ENCODE measurements at places on chromosomes 6 and 20.
A peak's percentile ranks its signal among the peaks of the same experiment; 100 is the strongest.

- no peak for DNase-seq
Observed at GRCh38 chr6:168370310-168370991, 50.9 kb upstream of the DACT2 start.

GRCh38 chr6:122109075-122109474 is 290.4 kb upstream of the HSF2 start:
- peak; percentile 60 for DNase-seq

DNA sequence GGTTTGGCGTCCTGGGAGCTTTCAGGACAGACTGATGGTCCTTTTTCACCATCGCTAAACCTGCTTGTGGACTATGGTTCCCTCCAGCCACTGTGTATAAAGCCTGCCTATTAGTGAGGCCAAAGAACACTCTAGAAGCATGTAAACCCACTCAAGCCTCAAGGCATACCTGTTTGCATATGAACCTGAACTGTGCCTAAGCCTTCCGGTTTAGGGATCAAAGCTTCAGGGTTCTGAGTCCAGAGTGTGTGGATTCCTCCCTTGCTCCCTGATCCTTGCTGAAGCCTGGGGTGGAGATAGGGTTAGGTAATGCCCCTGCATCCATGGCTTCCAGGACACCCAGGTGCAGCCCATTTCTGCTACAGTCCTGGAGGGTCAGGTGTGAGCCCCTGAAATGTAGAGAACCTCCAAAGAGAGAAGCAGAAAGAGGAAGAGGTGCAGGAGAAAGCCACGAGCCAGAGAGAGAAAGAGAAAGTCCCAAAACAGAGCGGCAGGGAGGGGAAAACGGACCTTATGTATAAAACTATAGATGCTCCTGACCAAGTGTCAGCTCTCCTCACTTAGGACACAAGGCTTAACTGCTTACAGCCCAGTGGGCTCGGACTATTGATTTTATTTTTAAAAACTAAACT is 93.3 kb downstream of the SCML4 start:
- no peak for DNase-seq

- DNase-seq, result no peak
Observed at GRCh38 chr20:24981790-24982189, 10.8 kb downstream of the APMAP start.

DNA sequence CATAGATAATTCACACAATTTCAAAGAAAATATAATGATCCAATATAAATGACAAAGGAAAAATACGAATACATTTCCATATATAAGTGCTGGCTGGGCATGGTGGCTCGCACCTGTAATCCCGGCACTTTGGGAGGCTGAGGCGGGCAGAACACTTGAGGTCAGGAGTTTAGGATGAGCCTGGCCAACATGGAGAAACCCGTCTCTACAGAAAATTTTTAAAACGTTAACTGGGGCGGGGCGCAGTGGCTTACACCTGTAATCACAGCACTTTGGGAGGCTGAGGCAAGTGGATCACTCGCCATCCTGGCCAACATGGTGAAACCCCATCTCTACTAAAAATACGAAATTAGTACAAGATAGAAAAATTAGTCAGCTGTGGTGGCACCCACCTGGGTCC is 14.9 kb upstream of the MAPK13 start:
- no peak for DNase-seq

- no peak for DNase-seq
Observed at GRCh38 chr6:69311888-69312287, 484.9 kb downstream of the LMBRD1 start.

GRCh38 chr6:138691595-138692057 is 81.9 kb upstream of the CCDC28A start:
- peak; percentile 65 for DNase-seq

DNA sequence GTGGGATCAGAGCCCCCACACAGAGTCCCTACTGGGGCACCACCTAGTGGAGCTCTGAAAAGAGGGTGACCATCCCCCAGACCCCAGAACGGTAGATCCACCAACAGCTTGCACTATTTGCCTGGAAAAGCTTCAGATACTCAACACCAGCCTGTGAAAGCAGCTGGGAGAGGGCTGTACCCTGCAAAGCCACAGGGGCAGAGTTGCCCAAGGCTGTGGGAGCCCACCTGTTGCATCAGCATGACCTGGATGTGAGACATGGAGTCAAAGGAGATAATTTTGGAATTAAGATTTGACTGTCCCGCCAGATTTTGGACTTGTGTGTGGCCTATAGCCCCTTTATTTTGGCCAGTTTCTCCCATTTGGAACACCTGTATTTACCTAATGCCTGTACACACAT is 260.4 kb downstream of the TBX18 start:
- DNase-seq, result no peak

- no peak for DNase-seq
Observed at GRCh38 chr6:127247114-127248096, 19.3 kb upstream of the RNF146 start.

DNA sequence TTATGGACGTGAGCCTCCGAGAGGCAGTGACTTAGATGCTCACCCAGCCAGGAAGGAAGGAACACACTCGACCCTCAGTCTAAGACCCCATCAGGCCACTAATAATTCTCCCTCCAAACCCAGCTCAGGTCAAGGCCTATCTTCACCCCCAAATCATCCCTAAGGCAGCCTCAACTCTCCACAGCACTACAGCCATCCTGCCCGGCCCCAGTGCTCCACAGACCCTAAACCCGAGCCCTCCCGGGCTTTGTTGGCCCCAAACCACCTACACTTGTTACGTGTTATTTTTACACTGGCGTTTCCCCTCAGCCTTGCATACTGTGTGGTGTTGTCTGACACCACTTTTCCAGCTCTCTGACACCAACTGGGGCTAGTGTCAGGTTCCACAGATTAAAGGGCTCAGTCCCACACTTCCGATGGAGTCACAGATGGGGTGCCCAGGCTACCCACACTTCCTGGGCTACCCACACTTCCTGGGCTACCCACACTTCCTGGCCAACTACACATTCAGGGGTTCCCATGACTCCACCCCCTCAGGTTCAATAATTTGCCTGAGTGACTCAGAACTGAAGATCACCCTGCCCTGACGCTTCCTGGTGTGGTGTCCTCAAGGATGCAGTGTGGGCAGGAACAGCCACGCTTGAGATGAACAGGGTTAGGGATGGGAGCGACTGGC is 25.3 kb downstream of the RBCK1 start:
- DNase-seq, result no peak

GRCh38 chr6:78910591-78911171 is 43.3 kb downstream of the IRAK1BP1 start:
- DNase-seq, result peak; percentile 33

- peak; percentile 74 for DNase-seq
Observed at GRCh38 chr20:51385646-51386530, 156.6 kb downstream of the NFATC2 start.

- peak; percentile 42 for DNase-seq
Observed at GRCh38 chr6:11277275-11278206, 45.1 kb upstream of the NEDD9 start.

GRCh38 chr6:112502351-112503090 is 155.4 kb downstream of the RFPL4B start:
- peak; percentile 61 for DNase-seq

DNA sequence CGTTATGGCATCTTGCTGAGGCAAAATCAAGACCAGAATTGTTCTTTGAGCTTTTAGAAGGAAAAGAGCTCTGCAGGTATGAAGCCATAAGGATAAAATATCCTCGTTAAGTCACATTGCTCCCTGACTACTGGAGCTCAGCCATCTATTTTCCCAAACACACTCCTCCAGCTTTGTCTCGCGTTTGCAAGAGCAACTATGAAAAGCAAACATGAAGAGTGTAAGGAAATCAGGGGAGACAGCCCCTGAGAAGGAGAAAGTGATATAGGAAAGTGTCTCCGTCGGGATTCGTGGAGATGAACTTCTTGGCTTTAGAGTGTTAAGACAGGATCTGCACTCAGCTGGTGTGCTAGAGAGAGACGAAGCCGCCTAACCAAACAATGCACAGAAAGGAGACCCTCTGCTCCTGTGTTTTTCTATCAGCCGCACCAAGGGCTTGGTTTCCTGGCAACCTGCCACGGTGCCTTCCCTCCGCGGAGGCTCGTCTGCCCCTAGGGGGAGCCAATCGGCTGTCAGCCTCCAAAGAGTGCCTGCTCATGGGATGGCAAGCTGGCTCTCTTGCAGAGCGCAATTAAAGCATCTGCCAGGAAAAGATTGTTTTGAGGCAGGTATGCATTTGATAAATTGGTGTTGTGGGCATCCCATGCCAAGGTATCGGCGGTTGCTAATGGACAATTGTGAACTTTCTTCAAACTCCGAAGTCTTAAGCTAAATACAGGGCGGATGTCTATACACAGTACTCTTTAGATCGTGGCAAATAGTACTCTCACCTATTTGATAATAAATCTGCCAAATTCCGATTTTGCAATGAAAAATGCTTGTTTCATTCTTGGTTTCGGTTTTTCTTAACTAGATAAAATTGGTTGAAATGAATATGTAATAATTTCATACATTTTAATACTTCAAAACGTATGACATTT is 603.2 kb downstream of the RNF144B start:
- DNase-seq, result peak; percentile 56

- DNase-seq, result no peak
Observed at GRCh38 chr6:29509239-29509638, 21.5 kb upstream of the MAS1L start.

DNA sequence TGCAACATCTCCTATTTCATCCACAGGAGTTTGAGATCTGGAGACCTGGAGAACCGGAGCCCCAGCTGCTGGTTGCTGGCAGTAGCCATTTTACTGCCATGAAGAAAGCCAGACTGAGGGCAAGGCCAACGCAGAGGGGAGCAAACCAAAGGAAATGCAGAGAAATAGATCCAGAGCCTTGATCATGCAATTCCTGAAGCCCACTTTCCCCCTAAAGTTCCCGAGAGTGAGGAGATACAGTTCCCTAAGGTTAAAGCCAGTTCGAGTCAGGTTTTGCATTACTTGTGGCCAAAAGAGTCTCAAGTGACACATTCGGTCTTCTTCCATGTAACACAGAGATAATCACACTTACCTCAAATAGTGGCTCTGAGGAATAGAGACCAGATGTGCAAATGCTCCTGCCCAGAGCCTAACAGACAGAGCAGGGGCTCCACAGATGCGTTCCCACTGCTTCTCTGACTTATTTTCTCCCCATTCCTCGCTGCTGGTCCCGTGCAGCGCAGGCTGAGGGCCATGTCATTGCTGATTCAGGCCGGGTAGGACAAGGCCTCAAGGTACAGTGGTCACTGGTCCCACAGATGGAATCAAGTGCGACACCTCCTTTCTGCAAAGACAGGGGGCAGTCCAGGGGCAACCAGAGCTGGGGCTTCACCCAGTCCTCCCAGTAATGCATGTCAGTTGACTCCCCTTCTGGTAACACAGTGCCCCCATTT is 35.1 kb upstream of the NFATC2 start:
- no peak for DNase-seq

- no peak for DNase-seq
Observed at GRCh38 chr20:20783450-20783849, 71.0 kb upstream of the RALGAPA2 start.

DNA sequence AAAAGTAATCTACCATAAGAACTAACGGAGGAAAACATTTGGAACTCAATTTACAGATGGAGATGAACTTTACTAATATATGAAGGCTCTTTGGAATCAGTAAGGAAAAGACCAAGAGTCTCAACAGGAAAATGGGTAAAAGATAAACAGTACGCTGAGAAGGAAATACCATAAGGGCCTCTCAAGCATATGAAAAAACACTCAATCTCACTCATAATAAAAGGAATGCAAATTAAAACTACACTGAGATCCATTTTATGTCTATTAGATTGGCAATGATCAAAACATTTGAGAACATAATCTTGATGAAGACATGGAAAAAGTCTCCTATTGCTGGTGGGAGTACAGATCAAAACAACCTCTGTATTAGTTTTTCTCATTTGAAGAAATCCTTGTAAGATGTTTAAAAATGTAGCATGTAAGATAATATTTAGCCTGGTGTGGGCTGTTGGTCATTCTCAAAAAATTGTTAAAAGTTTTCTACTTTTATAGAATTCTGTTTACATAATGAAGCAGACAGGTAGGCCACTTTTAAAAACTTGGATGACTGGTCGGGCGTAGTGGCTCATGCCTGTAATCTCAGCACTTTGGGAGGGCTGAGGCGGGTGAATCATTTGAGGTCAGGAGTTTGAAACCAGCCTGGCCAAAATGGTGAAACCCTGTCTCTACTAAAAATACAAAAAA is 14.5 kb downstream of the REV3L start:
- DNase-seq, result no peak

DNA sequence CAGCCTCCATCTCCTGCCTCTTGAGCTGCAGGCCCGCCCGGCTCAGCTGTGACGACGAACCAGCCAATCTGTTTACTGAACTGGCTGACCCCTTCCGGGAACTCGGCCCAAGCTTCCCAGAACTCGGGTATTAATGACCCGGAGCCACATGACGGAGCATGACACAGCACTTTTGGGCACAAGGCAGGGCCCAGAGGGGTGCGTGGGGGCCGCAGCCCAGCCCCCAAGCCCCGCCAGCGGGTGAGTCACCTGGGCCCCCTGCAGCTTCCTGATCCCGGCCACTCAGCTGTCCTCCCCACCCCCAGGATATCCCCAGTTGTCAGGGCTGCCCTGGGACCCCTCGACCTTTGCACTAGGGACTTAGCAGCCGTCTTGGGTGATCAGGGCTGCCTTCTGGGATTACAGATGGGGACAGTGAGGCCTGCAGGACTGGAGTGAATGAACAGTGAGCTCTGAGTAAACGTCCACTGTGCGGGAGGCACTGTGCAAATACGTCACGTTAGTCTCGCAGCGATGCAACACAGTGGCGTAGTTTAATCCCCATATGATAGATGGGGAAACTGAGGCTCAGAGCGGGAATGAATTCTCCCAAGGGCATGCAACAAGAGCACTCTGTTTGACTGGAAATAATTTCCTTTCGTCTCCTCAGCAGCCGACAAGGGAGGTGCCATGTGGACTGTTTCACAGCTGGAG is 102.1 kb downstream of the CEBPB start:
- DNase-seq, result peak; percentile 87

DNA sequence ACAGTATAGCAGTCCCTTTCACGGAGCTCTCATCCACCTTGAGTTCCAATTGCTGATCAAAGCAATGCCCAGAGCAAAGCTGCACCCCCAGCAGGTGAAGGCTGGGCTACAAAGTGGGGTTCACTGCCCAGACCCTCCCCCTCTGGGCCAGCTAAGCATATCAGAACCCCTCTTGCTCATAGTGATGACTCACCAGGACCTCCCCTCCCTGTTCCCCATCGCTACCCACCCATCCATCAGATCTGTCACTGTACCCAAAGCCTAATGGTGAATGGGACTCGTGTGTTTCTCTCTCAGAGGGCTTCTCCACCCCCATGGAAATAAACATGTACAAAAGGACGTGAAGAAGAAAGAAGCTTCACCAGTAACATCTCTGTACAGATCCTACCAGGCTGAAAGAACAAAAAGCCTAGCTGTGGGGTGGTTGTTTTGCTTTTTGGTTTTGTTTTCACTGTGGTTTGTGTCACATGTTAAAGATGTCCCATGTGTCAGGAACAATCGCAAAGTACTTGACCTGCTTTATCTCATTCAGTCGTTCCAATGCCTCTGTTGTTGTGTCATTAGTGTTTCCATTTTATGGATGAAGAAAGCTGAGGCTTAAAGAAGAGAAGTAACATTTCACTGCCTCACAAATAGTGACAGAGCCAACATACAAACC is 518.5 kb downstream of the CD83 start:
- no peak for DNase-seq

GRCh38 chr6:43575772-43576551 is at the start of the genes POLH and XPO5:
Gene POLH, plus strand, starts transcription at chr6:43576185. Its CDS starts 6,135 bp downstream, at chr6:43582320.
Gene XPO5, minus strand, starts transcription at chr6:43576038. Its CDS starts 174 bp downstream, at chr6:43575864.
- peak; percentile 97 for DNase-seq

- DNase-seq, result no peak
Observed at GRCh38 chr6:168125429-168126001, 46.5 kb upstream of the FRMD1 start.

- DNase-seq, result no peak
Observed at GRCh38 chr20:15840636-15841301, 732.5 kb downstream of the KIF16B start.
